ENCODE measurements at places on chromosomes 3 and 15. TPM values are rescaled to one million over a fixed set of nuclear protein-coding genes. Genes with fewer than 3 reads are reported as not detected.

Gene SPCS1
- total RNA-seq = 40.5 TPM

Gene KBTBD13
- total RNA-seq = not detected

Gene PLCL2
- total RNA-seq = 12.4 TPM

Gene CHRNA5
- total RNA-seq = 4.6 TPM
